ENCODE measurements at places on chromosomes 3 and 15.
A peak's percentile ranks its signal among the peaks of the same experiment; 100 is the strongest.

- DNase-seq: no peak
These were observed 33.8 kb downstream of the SLCO3A1 start for GRCh38 chr15:91887321-91887720.

DNA sequence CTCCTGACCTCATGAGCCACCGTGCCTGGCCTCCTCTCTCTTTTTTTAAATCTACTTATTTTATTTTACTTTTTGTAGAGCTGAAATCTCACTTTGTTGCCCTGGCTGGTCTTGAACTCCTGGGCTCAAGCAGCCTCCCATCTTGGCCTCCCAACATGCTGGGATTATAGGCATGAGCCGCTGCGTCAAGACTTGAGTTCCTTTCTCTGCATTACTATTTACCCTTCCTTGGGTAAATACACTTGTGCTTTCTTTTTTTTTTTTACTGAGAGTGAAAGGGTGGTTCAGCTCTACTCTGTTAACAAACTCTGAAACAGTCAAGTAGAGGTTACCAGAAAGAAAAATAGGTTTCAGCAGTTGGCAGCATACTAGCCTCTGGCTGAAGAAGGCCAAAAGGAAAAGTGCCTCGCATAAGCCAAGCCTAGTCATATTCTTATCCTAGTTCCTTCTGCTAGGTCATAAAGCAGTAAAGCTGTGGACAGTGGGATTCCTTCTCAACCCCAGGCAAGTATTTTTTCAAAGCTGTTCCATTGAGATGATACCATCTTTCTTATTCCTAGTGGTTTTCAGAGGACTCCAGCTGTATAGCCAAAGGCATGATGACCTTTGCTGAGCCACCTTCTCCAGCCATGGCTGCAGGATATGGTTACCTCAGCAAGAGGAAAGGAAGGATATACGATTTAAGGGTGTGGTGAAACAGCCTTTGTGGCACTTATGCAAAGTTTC, 135.1 kb downstream of the RBPMS2 start:
- DNase-seq: no peak

- no peak for DNase-seq
These were observed 261.3 kb downstream of the RPLP1 start for GRCh38 chr15:69713726-69714559.

GRCh38 chr15:55003965-55004873, 192.5 kb downstream of the RSL24D1 start:
- no peak for DNase-seq

GRCh38 chr3:188605231-188605630, 451.3 kb downstream of the LPP start:
- DNase-seq: no peak

DNA sequence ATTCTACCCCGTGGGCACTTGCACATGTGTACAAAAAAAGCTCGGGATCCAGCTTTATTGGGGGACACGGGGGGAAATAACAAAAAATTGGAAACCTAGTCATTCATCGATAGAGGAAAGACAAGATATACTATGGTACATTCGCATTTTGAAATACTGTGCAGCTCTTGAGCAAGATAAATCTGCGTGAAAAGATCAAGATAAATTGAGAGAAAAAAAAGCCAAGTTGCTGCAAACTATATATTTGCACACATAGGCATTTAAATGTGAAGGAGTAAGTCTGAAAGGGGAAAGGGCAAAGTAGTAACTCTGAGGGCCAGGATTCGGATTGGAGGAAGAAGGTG, 620 bp upstream of the UBR1 start:
- no peak for DNase-seq

- no peak for DNase-seq
These were observed 17.3 kb upstream of the SLC28A2 start for GRCh38 chr15:45234562-45235235.

- no peak for DNase-seq
These were observed 480.7 kb upstream of the ADAMTS9 start for GRCh38 chr3:65168547-65168946.

GRCh38 chr3:193407112-193407511, 28.6 kb upstream of the ATP13A5 start:
- DNase-seq: peak; percentile 21

DNA sequence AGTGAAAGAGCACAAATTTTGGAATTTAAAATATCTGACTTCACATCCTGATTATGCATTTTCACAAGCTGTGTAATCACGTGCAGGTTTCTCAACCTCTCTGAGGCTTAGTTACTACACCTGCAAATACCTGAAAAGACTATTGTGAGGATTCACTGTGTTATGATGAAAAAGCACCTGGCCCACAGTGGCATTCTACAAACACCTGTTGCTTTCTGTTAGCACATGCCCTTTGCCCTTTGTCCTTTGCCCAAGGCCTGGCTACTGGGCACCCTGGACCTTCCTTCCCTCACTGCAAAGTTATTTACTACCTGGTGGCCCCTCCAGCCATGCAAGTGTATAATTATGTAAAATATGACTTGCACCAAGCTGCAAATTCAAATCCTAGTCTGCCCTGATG, 227.5 kb downstream of the CADPS start:
- no peak for DNase-seq

DNA sequence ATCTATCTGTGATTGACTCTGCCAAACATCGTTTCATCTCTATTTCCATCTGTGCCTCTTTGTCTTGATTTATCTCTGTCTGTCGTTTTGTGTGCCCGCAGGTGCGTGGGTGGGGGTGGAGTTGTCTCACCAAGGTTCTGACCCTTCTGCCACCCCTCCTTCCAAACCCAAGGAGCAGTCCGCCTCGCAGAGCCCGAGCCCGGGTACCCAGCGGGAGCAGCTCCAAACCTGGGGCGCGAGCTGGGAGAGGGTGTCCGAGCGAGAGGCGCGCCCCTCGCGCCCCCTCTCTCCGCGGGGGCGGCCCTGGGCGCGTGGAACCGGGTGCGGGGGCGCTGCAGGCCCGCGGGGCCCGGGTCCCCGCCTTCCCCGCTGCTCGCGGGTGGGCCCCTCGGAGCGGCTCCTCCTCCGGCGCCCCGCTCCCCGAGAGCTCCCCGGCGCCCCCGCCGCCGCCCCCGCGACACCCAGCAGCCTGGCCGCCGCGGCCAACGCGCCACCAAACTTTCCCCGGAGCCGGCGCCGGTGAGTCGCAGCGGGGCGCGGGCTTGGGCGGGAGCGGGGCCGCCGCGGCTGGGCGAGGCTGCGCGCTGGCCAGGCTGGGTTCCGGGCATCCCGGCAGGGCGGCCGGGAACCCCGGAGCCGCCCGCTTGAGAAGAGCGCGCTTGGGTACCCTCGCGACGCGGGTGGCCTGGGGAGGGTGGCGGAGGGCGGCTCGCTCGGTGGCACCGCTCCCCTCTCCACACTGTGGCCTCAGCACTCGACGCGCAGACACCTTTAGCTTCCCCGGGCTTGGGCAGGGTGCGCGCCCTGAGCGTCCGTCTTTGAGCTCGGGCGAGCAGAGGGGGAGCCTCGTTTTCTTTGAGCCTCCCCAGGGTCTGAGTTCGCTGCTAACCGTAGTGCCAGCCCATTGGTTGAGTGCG, at the start of gene HRH1:
Gene HRH1, plus strand, starts transcription at position 458 of the 917 bp plus-strand sequence. CDS start 104,545 bp downstream, outside the sequence.
- DNase-seq: no peak

DNA sequence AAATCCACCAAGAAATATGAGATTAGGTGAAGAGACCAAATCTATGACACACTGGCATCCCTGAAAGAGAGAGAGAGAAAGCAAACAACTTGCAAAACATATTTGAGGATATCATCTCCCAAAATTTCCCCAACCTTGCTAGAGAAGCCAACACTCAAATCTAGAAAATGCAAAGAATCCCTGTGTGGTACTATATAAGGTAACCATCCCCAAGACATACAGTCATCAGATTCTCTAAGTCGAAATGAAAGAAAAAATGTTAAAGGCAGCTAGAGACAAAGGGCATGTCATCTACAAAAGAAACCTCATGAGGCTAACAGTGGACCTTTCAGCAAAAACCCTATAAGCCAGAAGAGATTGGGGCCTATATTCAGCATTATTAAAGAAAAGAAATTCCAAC, 622.1 kb upstream of the LMCD1 start:
- DNase-seq: no peak

GRCh38 chr3:107525644-107526305, 3.0 kb downstream of the BBX start:
- no peak for DNase-seq

DNA sequence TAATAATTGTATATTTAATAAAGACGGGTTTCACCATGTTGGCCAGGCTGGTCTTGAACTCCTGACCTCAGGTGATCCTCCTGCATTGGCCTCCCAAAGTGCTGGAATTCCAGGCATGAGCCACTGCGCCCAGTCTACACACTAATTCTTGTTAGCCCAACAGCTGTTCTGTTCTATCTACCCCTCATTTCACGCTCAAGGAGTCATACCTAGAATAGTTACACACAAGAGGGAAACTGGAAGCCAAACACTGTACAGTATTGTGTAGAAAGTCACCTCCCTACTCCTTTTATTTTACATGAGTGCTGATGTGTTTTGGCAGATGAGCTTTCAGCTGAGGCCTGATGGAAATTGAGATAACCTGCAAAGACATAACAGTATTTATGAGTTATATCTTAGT, 13.4 kb upstream of the CTDSPL2 start:
- DNase-seq: no peak

DNA sequence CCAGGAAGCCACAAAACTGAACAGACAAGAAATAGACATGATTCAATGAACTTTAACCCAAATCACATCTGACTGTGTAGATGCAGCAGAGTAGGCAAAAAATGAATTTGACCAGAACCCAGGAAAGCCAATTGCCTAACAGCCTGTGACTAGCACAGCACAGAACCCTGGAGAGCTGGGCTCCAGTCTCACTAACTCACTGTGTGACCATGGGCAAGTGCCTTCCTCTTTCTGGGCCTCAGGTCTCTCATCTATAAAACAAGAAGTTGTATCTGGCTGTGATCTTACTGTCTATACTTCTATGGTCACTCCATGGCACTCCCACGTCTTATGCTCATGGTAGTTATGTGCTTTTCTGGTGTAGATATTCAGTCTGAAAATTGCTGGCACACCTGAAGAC, 48.1 kb upstream of the USP3 start:
- no peak for DNase-seq

DNA sequence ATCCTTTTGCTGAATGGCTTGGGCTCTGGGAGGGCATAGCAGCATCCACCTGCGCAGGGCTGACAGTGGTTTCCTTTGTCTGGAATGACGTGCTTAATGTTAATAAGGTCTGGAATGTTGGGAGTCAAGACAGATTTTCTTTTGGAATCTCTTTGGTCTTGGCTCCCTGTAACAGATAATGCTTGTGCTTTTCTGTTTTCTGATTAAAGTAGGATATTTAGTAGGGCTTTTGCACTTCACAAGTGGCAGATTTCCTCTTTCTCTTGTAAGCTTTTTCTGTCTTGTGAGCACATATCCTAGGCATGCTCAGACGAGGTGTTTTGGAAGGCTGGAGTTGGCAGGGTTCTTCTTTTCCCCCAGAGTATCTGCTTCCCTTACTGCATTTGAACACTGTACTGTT, 189.6 kb downstream of the GHSR start:
- no peak for DNase-seq

GRCh38 chr15:52438047-52438446, 90.6 kb downstream of the MYO5A start:
- no peak for DNase-seq

GRCh38 chr15:90376789-90377188, 11.3 kb upstream of the IQGAP1 start:
- DNase-seq: no peak

GRCh38 chr15:91526424-91526823, 327.1 kb upstream of the SLCO3A1 start:
- no peak for DNase-seq

- no peak for DNase-seq
These were observed 331.0 kb downstream of the ZBTB20 start for GRCh38 chr3:114816052-114816451.

DNA sequence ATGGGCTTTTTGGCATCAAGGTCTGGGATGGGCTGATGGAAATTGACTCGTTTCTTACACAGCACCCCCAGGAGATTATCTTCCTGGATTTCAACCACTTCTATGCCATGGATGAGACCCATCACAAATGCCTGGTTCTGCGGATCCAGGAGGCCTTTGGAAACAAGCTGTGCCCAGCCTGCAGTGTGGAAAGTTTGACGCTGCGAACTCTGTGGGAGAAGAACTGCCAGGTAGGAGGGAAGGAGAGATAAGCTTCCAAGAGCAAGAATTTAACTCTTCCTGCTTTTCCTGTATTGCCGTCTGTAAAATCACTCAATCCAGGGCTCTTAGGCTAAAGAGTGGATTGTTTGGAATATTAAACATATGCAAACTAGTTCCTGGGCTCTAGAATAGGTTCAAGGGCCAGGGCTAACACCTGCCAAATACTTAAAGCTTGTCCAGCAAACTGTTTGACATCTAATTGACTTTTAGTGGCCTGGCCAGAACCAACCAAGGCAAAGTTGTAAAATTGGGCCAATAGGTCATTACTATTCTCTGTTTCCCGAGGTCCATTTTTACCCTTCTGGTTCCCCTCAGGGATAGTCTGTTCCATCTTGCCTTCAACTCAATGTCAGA, 113.1 kb upstream of the ZBED2 start:
- no peak for DNase-seq

DNA sequence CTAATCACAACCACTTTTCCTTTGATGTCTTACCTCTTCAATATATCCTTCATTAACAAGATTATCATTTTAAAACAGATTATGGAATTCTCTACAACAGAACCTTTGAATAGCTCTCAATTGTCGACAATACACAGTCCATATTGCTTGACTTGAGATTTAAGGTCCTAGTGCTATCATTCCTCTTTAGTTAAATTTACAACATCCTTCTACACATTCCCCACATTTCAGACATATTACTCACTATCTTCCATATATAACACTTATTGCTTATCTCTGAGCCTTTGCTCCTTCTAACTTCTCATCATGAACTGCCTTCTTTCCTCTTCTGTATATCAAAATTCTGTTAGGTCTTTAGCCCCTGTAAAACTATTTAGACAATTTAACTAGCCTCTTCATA, 247.0 kb downstream of the STXBP5L start:
- DNase-seq: no peak

GRCh38 chr3:28022916-28023315, 218.5 kb upstream of the CMC1 start:
- no peak for DNase-seq

- DNase-seq: no peak
These were observed 535.6 kb downstream of the NLGN1 start for GRCh38 chr3:173933113-173933512.

DNA sequence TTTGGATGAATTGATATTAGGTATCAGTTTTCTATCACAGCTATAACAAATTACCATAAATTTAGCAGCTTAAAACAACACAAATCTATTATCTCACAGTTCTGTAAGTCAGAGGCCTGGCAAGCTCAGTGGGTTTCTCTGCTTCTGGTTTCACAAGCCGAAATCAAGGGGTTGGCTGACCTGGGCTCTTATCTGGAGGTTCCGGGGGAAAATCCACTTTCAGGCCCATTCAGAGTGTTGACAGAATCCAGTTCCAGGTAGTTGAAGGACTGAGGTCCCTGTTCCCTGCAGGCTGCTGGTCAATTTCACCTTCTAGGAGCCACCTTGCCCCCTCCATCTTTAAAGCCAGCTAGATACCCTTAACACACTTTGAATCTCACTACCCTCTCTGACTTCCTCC, 11.1 kb upstream of the HHATL start:
- DNase-seq: no peak

DNA sequence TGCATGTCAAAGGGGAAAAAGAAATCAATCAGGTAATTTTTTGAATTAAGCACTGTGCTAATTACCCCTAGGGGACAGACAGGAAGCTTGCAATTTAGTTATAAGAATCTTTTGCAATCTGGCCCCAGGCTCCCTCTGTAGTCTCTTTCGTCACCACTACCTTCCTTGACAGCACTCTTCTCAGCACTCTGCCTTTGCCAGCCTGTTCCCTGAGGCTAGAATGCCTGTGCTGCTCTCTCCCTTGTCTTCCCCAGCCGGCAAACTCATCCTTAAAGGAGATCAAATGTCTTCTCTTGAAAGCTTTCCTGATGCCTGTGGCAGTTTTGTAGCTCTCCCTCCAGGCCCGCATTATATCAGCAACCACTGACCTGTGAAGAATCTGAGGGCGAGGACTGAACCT, 32.4 kb upstream of the PRTG start:
- DNase-seq: no peak
